Suppressor macrophage treated with lipopolysaccharide for 1 hour (primary cell): ENCODE measurements at places on chromosomes 5 and 9.

DNA sequence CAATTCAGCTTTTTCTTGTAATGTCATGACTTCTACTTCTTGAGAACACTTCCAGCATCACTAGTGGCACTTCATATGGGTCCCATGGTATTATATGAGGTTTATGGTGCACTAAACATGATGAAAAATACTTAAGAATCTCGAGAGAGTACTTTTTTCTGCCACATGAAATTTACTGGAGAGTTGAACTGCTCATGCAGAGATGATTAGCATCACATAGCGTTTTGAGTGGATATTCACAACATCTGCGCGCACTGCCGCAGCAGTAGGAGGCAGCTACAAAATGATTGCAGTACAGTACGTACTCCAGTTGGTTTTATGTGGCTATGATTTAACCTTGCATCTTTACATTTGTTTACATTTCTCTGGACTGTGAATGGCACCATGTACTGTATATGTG, 14.7 kb downstream of the RAD1 start:
- DNase-seq = no peak

- no peak for DNase-seq
Observed at GRCh38 chr5:144332265-144332664, 161.6 kb downstream of the KCTD16 start.

DNA sequence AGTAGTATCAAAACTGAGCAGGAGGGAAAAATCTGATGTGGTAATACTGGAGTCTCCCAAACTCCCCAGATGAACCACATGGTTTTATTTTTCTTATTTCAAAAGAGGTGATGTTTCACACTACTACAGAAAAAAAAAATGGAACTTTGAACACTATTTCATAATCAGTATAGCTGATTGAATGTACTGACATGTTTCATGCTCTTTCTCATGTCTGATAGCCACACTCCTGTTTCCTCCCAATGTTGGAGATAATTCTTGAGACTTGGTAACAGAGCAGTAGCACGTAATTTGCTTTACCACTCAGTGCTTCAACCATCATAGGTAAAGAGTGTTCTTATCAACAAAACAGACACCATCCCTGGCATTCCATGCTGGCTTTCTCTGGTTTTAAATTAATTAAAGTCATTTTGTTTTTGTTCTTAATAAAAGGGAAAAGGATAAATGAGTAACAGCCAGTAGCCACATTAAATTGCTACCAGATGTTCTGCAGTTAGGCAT, 85.2 kb downstream of the MUSK start:
- peak; percentile 81 for DNase-seq

- no peak for DNase-seq
Observed at GRCh38 chr5:162786234-162786633, 651.2 kb upstream of the CCNG1 start.

DNA sequence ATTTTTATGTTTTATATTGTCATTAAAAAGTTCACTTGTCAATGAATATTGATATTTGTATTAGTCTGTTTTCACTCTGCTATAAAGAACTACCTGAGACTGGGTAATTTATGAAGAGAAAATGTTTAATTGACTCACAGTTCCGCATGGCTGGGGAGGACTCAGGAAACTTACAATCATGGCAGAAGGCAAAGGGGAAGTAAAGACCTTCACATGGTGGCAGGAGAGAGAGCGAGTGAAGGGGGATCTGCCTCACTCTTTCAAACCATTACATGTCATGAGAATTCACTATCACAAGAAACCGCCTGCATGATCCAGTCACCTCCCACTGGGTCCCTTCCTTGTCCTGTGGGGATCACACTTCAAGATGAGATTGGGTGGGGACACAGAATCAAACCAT, 27.4 kb downstream of the SRD5A1 start:
- DNase-seq = no peak

DNA sequence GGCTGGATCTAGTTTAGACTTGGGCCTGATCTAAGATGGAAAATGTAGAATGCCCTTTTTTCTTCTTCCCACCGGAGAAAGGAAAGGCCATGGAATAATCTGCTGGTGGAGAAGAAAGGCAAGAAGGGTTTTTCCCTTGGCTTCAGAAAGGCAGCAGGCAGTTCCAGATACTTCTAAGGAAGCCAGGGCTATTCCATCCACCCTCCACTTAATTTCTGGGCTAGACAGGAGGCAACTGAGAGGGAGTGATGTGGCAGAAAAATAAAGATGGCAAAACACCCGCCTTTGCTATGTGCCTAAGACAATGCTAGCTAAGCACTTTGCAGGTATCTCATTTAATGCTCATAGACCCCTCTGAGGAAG, 9.9 kb downstream of the MYOZ3 start:
- DNase-seq = no peak

GRCh38 chr9:132150256-132150655, 11.6 kb upstream of the NTNG2 start:
- no peak for DNase-seq

GRCh38 chr9:74173284-74173683, 323.9 kb upstream of the RORB start:
- DNase-seq = no peak

GRCh38 chr5:138632900-138633489, 57.8 kb upstream of the HSPA9 start:
- DNase-seq = peak; percentile 96

- no peak for DNase-seq
Observed at GRCh38 chr5:177131352-177132135, 2.0 kb upstream of the NSD1 start.

DNA sequence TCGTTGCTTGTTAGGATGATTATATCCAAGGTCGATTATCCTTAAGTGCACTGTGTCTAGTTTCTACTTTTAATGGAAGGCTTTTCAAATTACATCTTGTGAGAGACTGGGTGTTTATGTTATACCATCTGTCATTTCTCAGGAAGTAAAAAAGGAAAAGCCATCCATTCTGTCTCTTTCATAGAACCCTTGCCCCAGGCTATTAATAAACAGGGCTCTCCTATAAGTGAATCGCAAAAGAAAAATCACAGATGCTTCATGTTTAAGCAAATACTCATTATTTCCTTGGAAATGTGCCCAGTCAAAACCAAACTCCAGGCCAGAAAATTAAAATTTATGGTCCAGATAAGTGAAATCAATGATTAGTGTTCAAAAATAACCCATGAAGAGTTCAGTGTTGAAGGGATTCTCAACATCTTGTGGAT, 58.1 kb downstream of the STARD4 start:
- DNase-seq = no peak

- no peak for DNase-seq
Observed at GRCh38 chr9:115888131-115888530, 265.5 kb upstream of the PAPPA start.

- DNase-seq = peak; percentile 6
Observed at GRCh38 chr9:91546574-91546973, 122.9 kb upstream of the NFIL3 start.

GRCh38 chr9:6811436-6811835, 53.7 kb downstream of the KDM4C start:
- no peak for DNase-seq

GRCh38 chr9:116144555-116144954, 9.0 kb upstream of the PAPPA start:
- DNase-seq = no peak

GRCh38 chr5:6117212-6117611, 261.1 kb downstream of the MED10 start:
- DNase-seq = no peak

DNA sequence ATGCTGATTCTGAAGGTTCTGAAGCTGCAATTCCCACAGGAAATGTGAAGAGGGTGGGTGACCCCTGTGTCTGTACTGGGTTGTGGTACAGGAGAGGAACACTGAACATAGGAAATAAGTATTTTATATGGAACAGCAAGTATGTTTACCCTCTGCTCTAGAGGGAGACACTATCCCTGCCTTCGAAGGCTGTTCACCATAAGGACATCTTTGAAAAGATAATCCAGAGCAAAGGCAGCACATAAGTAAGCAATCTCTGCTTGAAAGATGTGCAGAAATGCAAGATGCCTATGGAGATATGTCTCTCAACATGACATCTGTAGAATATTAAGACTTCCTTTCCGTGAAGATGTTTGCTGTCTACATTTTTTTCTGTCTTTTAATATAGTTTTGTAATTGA, 184.4 kb upstream of the EFNA5 start:
- no peak for DNase-seq

DNA sequence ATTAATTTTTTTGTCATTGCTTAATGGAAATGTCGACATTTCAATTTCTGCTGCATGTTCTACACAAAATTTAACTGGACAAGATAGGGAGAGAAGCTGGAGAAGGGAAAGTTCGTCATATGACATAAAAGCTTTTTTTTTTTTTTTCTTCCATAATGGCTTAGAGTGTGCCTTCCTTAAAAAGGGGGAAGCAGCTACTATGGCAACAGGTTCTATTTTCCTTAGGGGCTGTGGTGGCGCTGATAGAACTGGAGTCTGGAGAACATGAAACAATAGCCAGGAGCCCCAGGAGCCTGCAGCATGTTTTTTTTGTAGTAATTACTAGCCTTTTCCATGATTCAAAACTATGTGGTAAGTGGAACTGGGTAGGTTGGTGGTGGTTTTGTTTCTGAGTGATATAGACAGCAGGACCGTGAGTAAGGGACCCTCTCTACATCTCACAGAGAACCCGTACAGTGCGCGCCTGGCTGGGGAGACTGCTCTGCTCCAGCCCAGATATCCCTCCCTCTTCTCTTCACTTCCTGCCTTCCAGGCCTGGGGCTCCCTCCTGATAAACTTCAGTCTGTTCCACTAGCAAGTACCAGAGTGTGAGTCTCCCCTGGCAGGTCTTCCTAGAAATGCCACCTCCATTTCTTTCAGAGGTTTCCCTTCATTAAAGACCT, 301.6 kb downstream of the NR3C1 start:
- peak; percentile 31 for DNase-seq

GRCh38 chr5:144089401-144090021, 80.9 kb downstream of the YIPF5 start:
- DNase-seq = no peak

GRCh38 chr9:37812773-37813379, 12.3 kb downstream of the DCAF10 start:
- peak; percentile 38 for DNase-seq

DNA sequence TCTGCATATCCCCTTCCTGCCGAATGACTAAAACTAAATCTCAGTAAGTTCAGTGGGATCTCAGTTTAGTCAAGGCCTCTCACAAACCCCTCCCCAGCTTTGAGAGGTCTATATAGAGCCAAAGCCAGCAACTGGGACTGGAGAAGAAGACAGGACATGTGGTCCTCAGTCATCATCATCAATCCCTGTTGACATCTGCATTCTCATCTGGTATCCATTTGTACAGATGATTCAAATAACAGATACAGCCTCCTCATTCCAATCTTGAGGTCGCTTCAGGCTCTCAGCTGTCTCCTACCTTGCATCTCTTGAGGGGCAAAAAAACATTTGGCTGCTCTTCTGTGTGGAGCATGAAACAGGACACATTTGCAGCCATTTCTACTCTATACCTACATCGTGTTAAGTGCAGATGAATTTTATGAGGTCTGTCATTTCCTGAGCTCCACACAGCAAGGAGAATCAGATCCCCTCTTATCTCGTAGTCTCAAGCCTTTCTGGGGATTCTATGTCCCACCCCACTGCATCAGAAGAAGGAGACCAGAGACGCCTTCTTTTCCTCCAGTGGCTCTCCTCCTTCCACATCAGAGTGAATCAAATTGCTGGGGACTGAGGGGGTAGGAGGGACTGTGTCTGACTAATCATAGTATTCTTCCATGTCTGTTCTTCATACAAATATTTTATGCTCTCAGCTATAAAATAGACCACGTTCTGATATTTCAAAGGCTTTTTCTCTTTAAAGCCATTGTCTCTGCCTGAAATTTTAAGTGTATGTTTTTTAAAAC, 4.7 kb upstream of the RECK start:
- no peak for DNase-seq

DNA sequence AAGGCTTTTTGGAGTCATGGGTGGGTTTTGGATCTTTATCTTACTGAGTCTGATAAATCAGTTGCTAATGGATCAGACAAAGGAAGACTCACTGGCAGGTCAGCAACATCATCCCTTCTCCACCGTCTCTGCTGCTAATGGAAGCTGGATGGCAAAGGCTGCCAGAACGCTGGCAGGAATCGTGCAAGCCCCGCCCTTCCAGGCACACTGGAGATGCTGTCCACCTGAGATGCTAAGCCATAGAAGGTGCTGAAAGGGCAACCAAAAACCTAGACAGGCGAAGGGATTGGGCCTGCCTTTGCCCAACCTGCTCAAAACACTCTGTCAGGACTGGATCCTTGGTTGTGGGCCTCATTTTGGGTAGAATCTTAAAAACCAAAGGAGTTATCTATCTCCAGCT, 139.5 kb upstream of the FSTL4 start:
- no peak for DNase-seq

DNA sequence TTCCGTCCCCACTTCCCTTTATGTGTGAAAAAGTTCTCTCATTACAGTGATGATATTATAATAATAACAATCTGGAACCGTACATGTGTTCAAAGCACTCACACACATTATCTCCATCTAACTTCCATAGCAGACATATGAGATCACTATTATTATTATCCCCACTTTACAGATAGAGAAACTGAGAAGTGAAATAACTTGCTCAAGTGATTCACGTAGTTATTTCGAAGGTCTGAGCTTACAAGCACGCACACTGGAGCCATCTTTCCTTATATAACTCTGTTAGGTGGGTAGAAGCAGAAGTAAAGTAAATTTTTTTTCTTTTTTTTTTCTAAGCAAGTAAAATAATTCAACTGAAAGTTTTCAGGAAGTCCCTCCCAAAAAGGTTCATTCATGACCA, 62.9 kb upstream of the PTGER4 start:
- peak; percentile 80 for DNase-seq

DNA sequence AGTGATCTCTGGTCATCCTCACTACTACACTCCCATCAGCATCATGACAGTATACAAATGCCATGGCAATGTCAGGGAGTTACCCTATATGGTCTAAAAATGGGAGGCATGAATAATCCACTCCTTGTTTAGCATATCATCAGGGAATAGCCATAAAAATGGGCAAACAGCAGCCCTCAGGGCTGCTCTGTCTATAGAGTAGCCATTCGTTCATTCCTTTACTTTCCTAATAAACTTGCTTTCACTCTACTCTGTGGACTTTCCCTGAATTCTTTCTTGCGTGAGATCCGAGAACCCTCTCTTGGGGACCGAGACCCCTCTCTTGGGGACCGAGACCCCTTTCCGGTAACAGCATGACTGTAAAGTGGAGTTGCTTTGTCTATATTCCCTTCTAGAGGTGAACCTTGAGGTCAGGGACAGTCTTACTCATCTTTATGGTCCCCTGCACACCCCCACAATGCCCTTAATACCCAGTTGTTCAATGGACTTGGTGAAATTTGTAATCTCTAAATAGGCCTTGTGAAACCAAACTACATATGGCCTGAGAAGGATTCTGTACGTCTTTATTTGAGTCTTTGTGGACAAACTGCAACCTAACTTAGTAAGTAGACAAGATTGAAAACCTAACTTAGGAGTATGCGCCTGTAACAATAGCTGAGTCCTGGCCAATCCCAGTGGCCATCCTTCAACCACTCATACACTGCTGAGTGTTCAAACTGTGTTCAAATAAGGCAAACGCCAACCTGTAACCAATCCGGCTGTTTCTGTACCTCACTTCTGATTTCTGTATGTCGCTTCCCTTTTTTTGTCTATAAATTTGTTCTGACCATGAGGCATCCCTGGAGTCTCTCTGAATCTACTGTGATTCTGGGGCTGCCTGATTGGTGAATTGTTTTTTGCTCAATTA, 32.3 kb upstream of the UBTD2 start:
- DNase-seq = no peak

- DNase-seq = no peak
Observed at GRCh38 chr9:111271481-111272080, 58.4 kb downstream of the OR2K2 start.

- DNase-seq = no peak
Observed at GRCh38 chr9:126952205-126952977, 37.8 kb downstream of the RALGPS1 start.

- no peak for DNase-seq
Observed at GRCh38 chr9:71781391-71781790, 13.1 kb upstream of the CEMIP2 start.

- DNase-seq = no peak
Observed at GRCh38 chr9:111197256-111197655, 132.8 kb downstream of the OR2K2 start.
